ENCODE measurements at places on chromosomes 4 and X.

GRCh38 chr4:174521800-174522182 is 497 bp downstream of the HPGD start:
- DNase-seq: peak; percentile 21

- no peak for DNase-seq
These were observed 106.2 kb upstream of the SLC34A2 start for GRCh38 chr4:25549413-25549812.

GRCh38 chr4:108361446-108361820 is 192.7 kb upstream of the LEF1 start:
- no peak for DNase-seq

GRCh38 chrX:120446498-120446897 is 22.6 kb downstream of the LAMP2 start:
- DNase-seq: peak; percentile 3

- no peak for DNase-seq
These were observed 153.6 kb downstream of the AFAP1 start for GRCh38 chr4:7786040-7786439.

- no peak for DNase-seq
These were observed 104.1 kb downstream of the CPEB2 start for GRCh38 chr4:15106399-15106798.

- DNase-seq: no peak
These were observed 15.8 kb upstream of the SFRP2 start for GRCh38 chr4:153804722-153805121.

DNA sequence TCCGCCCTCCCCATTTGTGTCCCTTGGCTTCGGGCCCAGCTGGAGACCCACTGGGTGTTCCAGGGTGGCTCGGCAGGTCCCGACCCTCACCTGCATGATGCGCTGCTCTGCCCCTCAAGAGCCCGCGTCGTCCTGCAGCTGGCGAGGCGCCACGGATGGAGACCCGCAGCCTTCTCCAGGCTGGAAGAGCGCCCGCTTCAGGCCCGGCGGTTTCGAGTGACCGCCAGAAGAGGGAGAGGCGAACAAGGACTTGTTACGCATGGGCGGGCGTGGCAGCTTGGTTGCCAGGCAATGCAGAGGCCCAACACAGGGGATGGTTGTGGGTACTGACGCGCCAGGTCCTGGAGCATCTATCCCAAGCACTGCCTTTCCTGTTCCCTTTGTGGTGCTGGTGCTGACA is at the start of gene PDCL2:
TSS of gene PDCL2 (minus strand) at position 232 of the 400 bp plus-strand sequence. CDS start at position 96, 136 bp downstream.
- peak; percentile 78 for DNase-seq

GRCh38 chrX:29023207-29023606 is 436.0 kb downstream of the IL1RAPL1 start:
- DNase-seq: no peak

GRCh38 chr4:116872308-116872707 is 213.1 kb downstream of the TRAM1L1 start:
- no peak for DNase-seq

DNA sequence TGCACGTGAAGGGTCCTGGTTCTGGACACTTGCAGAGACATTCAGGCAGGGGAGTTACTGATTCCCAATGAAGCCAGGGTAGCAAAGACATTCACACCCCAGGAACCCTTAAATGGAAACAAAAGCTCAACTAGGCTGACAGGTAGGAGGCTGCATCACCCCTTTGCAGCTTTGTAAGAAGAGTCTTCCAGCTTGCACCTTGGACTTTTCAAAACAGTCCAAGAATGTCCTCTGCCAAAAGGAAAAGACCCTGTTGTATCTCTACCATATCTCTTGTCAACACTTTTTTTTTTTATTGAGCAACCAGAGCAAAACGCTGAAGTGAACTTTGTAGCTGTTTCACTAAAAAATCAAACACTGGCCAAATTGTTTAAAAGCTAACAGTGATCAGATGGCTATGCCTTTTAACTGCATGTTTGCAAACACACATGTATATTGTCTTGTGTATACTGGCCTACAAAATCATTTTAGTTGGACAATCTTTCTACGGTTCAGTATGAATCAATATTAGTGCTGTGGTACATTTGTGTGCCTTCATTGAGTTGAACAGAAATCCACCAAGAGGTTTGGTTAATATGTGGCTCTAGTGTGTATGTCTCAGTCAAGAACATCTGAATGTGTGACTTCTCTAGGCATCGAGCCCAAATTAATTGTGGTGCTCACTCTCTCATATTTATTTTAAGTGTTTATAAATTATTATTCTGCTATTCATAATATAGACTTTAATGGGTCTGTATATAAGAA is 18.5 kb upstream of the WWC2 start:
- no peak for DNase-seq

- DNase-seq: no peak
These were observed 31.3 kb upstream of the ANXA5 start for GRCh38 chr4:121728066-121728465.

- DNase-seq: no peak
These were observed 17.0 kb downstream of the GSTCD start for GRCh38 chr4:105725623-105726022.

DNA sequence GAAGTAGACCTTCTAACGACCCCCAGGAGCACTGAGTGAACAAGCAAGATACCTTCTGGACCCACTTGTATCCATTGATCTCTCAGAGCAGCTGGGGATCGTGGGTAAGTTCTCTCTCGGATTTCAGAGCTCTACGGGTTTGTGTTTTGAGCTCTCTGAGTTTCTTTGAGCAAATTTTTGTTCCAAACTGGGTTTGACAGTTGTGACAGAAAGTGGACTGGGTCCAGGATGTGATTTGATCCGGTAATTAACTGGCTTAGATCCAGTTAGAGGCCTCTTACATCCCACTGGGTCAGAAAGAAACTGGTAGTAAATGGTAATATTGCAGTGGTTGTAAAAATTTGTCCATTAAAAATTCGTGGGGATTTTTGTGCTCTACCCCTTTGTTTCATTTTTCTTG is 459.2 kb downstream of the INPP4B start:
- DNase-seq: no peak

- DNase-seq: no peak
These were observed 23.3 kb upstream of the MTM1 start for GRCh38 chrX:150544835-150545770.

DNA sequence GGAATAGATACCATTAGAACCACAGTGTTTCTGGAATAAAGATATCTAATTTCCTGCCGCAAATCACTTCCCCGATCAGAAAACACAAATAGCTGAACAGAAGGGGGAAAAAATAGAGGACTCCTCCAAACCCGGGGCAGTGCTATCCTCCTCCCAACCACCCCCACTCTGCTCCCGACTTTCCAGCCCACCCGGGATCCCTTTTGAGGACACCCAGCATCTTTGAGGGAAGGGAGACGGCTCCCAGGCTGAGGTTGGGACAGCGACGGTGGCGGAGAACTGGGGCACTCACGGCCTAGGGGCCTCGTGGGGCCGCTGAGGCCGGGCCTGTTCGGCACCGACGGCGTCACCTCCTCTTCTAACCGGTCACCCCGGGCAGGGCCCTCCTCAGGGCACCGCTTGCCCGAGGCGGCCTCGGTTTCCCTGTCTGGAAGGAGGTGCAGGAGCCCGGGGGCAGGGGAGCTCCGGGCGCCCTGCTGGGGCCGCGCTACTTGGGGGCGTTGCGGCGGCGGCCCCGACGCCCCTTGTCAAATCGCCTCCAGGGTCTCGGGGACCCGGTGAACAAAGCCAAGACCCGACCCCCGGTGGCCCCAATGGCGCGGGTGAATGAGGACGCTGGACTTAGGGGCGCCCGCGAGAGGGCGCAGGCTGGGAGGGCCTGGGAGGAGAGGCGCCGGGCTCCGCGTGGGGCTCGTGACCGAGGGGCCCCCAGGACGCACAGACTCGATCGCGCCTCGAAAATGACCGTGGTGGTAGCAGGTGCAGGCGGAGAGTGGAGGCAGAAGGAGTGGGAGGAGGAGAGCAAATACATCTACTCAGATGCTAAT is 6.9 kb upstream of the ARX start:
- DNase-seq: no peak

GRCh38 chr4:83189631-83190136 is 75.2 kb upstream of the PLAC8 start:
- peak; percentile 92 for DNase-seq

GRCh38 chrX:39452401-39452800 is 645.4 kb downstream of the BCOR start:
- no peak for DNase-seq

DNA sequence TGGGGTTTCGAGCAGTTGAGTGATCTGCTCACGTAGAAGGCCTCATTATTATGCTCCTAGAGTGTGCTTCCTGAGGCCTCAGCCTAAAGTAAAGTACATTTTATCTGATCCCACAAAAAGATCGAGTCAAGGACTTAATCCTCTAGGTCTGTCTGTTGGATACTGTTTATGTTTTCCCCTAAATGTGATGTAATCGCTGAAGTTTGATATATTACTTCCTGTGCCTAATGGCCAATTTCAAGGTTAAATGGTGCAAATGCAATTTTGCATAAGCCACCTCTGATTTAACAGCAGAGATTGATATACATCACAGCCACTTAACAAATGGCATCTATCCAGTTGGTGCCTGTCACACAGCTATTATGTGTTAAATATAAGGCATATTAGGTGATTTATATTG is 19.4 kb upstream of the SERTM2 start:
- DNase-seq: no peak
